ENCODE measurements at places on chromosomes 2 and 18.

DNA sequence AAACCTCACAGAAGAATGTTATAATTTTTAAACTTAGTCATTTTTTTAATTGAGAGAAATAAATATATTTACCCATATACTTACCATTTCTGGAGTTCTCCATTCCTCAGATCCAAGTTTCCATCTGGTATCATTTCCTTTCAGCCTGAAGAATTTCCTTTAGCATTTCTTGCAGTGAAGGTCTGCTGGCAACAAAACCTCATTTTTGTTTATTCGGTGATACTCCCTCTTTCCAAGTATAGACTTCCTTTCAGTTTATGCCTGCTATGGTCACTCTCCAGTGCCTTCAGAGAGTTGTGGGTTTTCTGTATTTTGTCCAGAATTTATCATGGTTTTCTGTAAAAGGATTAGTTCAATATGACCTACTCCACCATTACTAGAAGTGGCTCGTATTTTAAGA, 17.0 kb downstream of the WDPCP start:
- DNase-seq: no peak

GRCh38 chr2:36633470-36634092, 35.6 kb upstream of the FEZ2 start:
- DNase-seq: no peak

- DNase-seq: no peak
Measured at GRCh38 chr2:227198866-227199265, 34.4 kb downstream of the COL4A3 start.

DNA sequence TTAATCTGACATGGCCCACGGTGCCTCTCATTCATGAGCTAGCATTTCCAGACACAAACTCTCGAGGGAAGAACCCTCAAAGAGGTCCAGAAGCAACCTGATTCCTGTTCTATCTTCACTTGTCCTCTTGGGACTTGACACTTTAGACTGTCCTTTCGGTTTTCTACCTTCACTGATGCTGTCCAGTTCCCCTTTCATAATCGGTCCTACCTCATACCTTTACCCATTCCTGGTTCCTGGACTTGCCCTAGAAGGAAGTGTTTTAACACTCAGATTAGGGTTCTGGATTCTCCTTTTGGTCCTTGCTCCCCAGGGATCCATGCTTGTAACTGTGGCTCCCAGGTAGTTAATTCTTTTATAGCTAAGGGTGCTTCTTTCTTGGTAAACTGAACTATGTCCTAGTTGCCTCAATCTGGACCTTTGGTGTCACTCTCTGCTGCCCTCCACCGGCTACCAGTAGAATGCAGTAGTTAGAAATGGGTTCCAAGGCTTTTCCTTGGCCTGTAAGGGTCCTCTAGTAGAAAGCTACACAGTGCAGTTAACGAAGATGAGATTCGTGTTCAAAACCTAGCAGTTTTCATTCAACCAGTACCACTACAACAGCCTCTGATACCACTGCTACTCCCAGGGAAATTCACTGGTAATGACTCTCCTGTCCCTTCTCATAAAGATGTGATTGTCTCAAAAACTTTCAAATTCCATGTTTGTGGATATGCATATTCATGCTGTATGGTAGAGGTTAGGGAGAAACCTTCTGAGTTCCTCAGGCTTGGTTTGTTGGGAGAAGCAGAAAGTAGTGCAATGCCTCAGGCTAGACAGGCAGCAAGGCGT, 178.1 kb upstream of the CYP26B1 start:
- DNase-seq: no peak

DNA sequence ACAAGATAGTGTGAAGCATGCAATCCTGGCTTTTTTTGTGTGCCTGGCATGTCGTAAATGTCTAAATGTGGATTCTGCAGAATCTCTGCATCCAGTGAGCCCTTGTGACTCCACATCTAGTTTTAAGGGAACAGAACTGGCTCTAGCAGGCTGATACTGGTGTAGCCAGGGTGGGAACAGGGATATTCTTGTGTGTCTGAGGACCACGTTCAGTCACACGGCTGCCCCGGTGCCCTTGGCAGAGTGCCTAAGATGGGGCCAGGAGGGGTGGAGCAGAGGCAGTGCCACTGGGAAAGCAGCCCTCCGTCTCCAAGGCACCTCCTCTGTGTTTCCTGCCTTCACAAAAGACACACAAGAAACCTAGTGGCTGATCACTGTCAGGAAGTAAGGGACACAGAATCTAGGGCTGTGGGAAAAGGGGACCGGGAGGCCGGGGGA, 91.5 kb upstream of the PARD3B start:
- DNase-seq: no peak

- DNase-seq: no peak
Measured at GRCh38 chr18:3623769-3624545, 174.0 kb downstream of the TGIF1 start.

DNA sequence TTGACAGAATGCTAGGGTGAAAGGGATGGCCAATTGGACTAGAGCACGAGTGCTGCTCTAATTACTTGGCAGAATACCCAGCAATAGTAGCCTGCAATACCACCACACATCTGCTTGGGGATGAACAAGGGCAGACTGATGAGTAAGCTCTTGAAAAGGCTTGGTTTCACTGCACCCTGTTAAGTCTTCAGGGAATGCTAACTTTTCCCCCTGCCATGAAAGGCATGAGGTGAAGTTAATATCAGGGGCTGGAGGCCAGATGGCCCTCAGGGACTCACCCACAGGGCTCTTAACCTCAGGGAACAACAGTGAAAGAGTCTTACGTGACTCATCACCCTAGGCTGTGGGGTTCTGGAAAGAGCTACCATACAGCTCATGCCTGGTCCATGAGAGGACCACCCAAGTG, 51.7 kb upstream of the MYL1 start:
- no peak for DNase-seq

GRCh38 chr2:80700961-80701360, 396.4 kb upstream of the LRRTM1 start:
- no peak for DNase-seq

GRCh38 chr2:124053796-124054195, 28.7 kb downstream of the CNTNAP5 start:
- DNase-seq: no peak

DNA sequence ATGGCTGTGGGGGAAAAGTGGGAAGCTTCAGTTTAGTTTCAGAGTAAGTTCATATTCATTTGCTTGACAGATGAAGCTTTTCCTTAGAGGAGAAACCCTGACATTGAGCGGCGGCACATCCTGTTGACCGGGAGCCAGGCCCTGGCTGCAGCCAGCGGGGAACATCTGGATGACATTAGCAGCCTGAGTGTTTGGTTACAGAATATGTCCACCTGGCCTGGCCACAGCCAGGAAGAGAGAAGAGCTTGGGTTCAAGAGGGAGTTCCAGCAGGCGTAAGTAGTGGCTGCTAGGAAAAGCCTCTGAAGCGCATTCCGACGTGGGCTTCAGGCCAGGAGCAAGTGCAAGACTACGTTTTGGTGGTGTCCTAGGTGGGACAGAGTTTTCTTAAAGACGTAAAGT, 144.9 kb upstream of the MYCN start:
- DNase-seq: no peak

DNA sequence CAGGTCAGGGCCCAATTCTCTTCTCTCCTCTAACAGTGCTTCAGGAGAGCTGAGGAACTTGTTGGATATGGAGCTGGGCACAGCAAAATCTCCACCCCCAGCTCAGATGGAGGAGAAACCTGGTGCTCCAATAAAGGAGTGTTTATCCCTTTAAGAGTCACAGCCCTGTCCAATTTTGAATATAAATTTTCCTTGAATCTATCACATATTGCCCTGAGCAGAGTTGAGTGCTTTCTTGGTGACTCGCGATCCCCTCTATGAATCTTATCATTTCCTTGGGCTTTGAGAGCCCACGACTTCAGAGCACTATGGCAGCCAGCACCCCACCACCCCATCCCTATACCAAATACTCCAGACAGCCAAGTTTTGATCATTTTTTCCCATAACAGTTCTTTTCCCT, 34.4 kb upstream of the SMAD7 start:
- no peak for DNase-seq

DNA sequence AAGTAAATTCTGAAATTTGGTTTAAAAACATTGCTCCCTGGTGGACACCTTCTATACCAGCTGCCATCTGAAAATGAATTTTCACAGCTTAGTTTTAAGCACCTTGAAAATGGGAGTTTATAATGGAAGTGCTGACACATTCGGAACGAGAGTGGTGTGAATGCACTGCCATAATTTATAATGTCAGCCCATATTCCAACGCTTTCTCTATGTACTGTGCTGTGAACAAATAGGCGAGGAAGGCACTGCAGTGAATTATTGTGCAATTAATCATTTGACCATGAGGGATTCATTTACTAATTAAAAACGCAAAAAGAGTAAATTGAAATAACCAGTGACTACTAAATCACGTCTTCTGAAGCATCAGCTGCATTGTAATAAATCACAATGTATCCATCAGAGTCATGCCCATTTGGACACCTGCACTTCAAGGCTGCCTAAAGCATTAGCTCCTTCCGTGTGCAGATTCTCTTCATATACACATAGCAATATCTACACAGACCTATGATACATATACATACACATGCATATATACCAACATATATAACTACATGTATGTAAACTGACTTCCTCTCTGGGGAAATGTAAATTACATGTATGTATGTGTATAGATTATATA, 699.8 kb downstream of the GALR1 start:
- no peak for DNase-seq

DNA sequence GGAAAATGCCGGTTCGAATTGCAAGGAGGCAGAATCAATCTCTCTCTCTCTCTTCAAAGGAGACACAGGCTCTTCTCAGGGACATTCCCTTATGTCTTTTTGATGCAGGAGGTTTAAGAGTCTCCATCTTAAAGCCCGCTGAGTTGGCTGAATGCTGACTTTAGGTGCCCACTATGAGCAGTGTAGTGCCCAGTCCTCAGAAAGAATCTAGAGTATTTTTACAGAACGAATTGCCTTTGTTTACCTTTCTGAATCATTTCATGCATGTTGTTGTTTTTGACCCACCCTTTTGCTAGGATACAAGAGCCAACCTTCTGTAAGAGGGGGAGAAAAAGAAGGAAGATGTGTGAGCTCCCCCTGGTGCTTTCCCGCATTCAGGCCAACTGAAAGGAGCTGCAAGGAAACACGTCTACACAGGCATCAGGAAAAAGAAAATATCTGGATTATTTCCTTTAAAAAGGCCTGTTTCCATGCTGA, 193.5 kb upstream of the TCF4 start:
- DNase-seq: peak; percentile 12

GRCh38 chr2:109386004-109386695, 227.6 kb downstream of the SEPTIN10 start:
- DNase-seq: no peak

DNA sequence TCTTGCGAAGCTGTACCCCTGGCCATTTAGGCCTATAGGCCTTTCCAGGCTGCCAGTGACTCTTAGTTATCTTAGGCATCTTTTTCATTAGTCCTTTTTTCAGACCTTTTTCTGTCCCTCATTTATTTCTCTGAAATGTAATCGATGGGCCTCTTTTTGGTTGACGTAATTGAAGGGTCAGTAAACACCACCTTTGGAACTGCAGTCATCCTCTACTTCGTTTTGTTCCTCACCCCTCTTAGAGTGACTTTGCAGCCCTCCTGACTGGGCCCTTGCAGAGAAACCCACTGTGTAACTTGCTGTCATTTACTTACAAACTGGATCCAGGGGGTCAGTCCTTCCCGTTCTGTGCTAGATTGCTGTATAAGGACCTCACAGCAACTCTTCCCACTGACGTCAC, 23.2 kb downstream of the CENPO start:
- DNase-seq: no peak

GRCh38 chr2:128665113-128665512, 346.4 kb upstream of the HS6ST1 start:
- no peak for DNase-seq

- DNase-seq: no peak
Measured at GRCh38 chr2:35790292-35790691, 565.3 kb upstream of the CRIM1 start.
